ENCODE measurements at places on chromosomes 2 and 18.

DNA sequence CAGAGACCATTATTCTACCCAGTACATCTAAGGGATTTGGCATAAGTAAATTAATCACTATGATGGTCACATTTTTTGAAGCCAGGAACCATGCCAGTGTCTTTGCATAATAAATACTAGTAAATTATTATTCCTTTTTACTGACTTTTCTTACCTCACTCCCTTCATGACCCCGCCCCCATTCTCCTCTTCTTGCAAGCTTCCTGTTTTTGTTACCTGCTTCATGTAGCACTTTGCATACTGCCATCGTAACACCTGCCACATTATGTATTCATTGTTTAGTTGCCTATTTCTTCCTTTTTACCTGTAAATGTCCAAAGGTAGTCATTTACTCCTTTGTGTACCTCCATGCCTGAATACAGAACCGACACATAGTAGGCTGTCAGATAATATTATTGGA lies 309.5 kb downstream of the KIAA1328 start:
- no peak for DNase-seq

- peak; percentile 58 for DNase-seq
Measured at GRCh38 chr2:6826081-6826913, 39.4 kb downstream of the CMPK2 start.

DNA sequence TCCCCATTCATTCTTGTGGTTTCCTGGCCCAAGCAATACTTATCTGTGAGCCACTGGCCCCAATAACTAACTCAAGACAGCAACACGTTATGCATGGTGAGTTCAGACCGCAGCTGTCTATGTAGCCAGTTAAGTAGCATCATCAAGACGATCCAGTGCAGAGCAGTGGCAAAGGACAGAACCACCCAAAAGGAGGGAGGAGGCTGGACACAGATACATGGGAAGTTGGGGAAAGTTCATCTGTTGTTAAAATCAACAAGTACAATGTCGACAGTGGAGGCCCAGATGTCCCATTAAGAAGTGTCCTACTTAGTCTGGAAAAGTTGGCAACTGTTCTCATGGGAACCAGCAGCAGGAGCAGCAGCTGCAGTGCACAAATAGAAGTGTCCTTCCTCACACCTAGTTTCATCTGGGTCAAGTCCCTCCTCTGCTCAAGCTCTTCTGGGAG lies 106.9 kb upstream of the THOC1 start:
- no peak for DNase-seq

- no peak for DNase-seq
Measured at GRCh38 chr2:199025146-199025545, 432.6 kb downstream of the SATB2 start.

- DNase-seq, result no peak
Measured at GRCh38 chr2:97741686-97742085, 28.3 kb downstream of the ZAP70 start.

DNA sequence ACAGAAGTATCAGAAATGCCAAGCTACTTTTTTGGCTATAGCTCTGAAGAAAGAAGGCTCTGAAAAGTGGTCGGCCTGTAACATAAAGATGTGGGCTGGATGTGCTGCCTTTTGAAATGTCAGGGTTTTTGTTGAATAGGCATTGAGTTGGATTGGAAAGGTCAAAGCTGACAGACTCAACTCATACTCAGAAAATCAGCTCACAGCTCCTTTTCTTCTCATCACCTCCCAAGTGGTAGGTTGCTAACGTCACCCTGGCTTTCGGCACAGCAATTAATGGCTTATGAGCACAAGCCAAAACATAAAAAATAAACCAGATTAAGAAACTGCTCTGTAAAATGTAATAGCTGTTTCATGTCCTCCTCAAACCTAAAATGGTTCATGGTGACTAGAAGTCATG lies 68.3 kb downstream of the KCNF1 start:
- DNase-seq, result no peak

GRCh38 chr2:108169982-108170625 lies 69.7 kb upstream of the SULT1C3 start:
- DNase-seq, result no peak

GRCh38 chr2:154724194-154724797 lies 25.8 kb downstream of the KCNJ3 start:
- DNase-seq, result no peak

DNA sequence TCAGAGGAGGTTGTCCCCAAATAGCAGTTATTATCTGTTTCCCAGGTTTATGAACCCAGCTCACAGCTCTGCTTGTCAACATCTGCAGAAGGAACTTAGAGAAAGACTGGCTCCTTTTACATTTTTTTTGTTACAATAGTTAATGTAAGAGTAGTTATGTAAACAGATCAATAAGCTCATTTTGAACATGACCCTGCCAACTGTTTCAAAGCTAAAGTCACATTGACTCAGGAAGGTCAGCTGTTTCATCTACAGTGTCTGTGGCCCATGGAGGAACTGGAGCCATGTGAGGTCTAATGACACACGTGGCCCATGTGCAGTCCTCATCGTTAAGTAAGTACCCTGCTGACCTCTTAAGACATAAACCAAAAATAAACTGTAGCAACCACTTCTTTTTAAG lies 97.1 kb downstream of the SH3RF3 start:
- DNase-seq, result no peak

GRCh38 chr2:108935271-108935741 lies 53.7 kb downstream of the EDAR start:
- no peak for DNase-seq

- DNase-seq, result no peak
Measured at GRCh38 chr2:233133239-233133638, 73.1 kb downstream of the INPP5D start.

DNA sequence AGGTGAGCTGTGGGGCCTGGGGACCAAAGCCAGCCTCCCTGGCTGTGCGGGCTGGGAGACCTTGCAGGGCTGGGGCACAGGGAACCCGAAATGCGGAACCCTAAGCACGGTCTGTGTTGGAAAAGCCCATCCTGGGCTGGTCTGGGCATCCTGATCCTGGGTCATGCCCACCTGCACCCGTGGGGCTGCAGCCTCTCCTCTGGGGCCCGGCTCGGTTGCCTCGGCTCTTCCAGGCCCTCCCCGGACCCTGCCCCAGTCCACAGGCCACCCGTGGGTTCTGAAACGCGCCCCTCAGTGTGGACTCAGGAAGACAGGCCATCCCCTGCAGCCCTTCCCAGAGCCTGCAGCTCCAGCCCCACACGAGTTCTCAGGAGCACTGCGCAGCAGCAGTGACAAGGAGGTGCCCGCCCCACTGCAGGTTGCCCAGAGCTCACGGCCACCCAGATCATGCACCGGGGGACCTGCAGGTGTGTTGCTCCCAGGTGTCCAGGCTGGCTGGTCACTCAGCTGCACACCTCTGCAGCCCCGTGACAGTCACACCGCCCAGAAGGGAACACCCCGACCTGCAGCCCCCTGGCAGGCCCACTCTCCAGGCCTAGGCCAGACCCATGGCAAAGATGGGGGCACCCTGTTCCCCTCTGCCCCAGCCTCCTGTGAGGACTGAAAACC lies 12.2 kb upstream of the NFATC1 start:
- no peak for DNase-seq

GRCh38 chr18:8232791-8233190 lies 376.4 kb upstream of the RAB12 start:
- DNase-seq, result no peak

DNA sequence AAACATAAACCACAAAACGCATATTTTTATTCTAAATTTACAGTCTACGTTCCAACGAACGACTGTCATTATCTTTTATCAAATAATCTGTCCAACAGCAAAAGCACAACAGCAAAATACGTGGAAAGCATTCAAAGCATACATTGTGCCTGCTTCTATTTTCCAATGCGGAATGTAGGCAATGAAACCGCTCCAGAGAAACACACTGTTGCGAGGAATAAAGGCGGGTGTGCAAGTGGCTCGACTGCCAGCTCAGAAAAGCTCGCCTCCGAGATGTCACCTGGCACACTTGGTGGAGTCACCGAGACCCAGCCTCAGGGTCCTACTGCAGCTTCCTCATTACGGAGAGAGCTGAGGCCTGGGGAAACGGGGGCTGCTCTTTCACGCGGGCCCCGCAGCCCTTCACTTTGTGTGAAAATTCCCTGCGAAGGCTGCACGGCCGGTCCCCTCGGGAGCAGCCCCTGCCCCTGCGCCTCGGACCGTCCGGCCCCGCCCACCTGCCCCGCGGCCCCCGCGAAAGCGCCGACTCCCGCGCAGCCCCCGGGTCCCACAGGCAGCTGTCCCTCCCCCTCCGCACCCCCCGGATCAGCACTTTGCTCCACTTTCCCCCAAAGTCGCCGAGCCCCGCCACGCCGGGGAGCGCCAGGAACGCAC lies 752 bp downstream of the MGAT4A start:
- DNase-seq, result peak; percentile 42

DNA sequence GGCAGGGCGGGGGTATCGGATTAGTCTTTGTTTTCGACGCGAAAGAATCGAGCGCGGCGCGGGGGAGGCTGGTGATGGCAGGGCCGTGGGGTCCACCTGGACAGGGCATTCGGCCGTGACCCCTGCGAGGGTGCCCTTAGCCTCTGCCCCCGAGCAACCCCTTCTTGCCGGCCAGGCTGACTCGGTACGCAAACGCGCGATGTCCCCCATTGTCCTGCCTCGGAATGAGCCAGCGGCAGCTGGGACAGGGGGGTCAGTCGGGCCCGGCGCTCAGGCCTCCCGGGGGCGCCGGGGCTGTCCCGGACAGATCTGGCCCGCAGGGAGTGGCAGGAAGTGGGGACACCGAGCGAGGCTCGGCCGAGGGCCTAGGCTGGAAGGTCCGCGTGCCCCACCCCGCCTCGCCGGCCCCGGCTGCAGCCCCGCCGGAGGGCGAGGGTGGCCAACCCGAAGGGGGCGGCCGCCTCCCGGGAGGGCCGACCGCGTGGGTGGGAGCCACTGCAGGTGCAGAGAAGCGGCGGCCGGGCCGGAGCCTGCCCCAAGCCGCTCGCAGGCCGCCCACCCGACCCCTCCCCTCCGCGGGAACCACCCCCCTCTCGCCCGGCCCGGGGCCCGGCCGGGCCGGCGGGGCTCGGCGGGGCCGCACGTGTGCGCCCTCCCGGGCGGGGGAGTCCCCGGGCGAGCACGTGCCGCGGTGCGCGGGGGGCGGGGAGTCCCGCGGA lies at the start of gene TET3:
Gene TET3, plus strand, starts transcription at position 708 of the 719 bp plus-strand sequence. CDS start 1,494 bp downstream, outside the sequence.
- no peak for DNase-seq

GRCh38 chr2:167537743-167538142 lies 649.5 kb downstream of the XIRP2 start:
- no peak for DNase-seq

DNA sequence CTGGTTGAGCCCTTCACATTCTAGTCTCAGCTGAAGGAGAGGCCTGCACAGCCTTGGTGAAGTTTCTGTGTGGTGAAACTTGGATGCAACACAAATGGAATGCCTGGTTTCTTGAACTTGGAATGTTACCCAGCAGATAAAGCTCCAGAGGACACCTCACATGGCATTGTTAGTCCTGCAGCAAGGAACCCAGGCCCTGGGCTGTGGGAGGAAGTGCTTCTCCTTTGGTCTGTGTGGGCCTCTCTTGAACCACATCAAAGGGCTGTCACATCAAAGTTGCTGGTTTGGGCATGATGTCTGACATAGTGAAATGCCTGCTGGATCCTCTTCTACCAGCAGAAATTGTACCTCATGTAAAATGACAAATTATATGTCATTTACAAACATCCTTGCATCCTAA lies 198.5 kb downstream of the FHOD3 start:
- DNase-seq, result no peak

DNA sequence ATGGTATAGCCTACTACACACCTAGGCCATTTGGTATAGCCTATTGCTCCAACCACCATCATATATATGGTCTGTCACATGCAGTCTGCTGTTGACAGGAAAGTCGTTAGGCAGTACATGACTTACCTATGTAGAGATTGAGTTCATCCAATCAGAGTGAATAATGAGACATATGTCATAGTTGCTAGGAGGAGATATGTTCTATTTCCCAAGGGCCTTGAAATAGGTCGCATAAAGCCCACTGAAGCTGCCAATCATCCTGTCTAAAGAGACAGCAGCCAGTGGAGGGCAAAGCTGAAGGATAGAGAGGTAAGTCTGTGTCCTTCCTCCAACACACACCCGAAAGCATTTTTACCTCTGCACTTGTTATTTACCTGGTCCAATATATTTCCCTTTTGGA lies 263.4 kb downstream of the PTPRM start:
- DNase-seq, result no peak

GRCh38 chr2:240166761-240167587 lies 26.5 kb upstream of the OTOS start:
- no peak for DNase-seq

DNA sequence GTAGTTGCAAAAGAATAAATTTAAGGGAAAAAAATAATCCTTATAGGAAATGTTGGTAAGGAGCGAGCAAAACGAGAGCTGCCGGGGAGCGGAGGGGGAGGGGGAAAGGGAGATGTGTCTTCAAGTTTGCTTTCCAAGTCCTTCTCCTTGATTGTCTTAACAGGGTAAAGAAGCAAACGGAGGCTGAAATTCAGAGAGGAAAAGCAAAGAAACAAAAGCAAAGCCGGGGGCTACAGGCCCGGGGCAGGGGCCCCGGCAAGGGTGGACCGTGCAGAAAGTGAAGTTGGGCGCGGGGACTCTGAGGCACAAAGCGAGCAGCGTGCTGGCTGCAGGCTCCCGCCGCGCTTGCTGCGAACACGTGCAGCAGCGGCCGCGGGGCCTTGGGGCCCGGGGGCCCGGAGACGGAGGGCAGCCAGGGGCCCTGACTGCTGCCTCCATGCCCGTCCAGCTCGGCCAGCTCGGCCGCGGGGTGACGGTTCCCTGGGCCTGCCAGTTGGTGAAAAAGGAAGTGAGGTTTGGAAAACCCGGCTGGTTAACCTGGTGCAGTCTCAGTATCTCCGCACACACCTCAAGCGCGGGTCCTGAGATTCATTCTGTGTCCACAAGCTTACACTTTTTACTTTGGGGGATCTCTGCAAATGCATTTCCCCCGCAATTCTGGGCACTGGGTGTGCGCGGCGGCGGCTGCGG lies 4.1 kb downstream of the BCL11A start:
- no peak for DNase-seq

GRCh38 chr2:57549642-57550102 lies 496.9 kb upstream of the VRK2 start:
- DNase-seq, result peak; percentile 0

DNA sequence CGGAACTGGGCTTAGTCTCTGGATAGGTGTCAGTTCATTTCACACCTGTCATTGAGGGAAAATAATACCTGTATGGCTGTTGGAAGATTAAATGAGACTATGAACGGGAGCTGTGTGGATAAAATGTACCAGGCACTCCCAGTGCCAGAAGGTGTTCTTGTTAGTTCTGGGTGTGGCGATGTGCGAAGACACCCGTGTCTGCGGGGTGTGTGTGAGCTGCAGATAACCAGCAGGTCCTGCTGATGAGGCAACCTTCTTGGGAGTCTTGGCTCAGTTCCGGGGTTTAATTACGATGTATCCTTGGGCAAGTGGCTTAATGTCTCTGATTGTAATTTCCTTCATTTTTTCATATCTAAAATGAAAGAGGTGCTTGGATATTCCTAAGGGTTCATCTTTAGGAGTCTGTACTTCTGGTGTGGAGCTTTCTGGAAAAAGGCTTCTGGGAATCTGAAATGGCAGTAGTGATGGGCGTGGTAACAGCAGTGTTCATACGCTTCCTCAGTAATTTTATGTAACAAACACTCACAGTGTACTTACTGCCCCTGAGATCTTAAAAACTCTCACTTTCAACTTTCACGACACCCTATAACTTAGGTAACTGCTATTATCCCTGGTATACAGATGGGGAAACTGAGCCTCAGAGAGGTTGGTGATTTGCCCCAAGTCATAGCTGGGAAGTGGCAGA lies 35.0 kb downstream of the NEDD4L start:
- DNase-seq, result no peak

All from naive thymus-derived CD8-positive, alpha-beta T cell (primary cell).